H4 (cell line): ENCODE measurements at places on chromosomes 5 and 9. TPM values are rescaled to one million over a fixed set of nuclear protein-coding genes. Genes with fewer than 3 reads are reported as not detected.

- no peak for DNase-seq
Observed at GRCh38 chr9:114472765-114473446, 32.4 kb downstream of the WHRN start.

DNA sequence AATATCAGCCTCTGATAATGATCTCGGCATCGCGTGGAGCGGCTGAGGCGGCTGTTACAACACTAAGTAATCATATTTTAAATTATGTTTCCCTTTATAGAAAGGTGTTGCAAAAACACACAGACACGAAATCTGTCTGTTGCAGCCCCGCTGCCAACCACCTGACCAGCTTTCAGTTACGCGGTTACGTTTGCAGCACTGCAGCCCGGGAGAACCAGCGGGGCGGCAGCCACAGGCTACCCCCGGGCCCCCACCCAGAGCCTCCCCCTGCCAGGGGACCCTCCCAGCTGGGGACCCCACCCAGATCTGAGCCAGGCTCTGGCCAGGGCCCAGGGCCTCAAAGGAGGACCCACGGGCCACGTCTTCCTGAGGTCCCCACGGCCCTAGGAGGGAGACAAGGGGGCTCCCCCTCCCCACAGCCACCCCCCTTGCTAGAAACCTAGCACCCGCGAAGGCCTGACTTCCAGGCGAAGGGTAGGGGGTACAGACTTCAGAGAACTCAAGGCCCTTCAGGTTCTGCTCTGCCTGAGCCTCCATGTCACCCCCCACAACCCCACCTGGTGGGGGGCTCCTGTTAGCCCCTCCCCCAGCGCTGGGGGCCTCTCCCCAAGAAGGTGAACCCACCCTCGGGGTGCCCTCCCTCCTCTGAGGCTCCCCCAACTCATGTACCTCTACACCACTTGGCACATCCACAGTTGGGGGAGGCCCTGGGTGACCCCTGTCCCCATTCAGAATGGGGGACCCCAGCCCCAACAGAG, 6.0 kb downstream of the NACC2 start:
- no peak for DNase-seq

GRCh38 chr5:60196385-60197113, 303.0 kb upstream of the PDE4D start:
- DNase-seq, result peak; percentile 99

- DNase-seq, result peak; percentile 30
Observed at GRCh38 chr5:78537821-78538220, 110.8 kb downstream of the LHFPL2 start.

DNA sequence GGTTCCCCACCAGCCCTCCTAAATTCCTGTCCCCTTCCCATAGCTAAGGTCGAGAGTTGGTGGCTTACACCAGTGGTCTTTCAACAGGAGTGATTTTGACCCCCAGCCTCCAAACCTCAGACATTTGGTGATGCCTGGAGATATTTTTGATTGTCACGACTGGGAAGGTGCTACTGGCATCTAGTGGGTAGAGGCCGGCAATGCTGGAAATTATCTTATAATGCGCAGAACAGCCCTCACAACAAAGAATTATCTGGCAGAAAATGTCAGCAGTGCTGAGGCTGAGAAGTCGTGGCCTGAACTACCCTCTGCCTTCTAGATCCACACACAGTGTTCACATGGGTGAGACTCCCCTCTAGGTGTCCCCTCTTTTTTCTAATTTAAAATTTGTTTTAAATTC, 69.6 kb downstream of the IL31RA start:
- DNase-seq, result no peak

- no peak for DNase-seq
Observed at GRCh38 chr5:135156715-135157404, 122.8 kb upstream of the PITX1 start.

- no peak for DNase-seq
Observed at GRCh38 chr5:35657877-35658276, 40.2 kb downstream of the SPEF2 start.

GRCh38 chr5:10479154-10479721, 37.6 kb downstream of the ROPN1L start:
- DNase-seq, result peak; percentile 42

DNA sequence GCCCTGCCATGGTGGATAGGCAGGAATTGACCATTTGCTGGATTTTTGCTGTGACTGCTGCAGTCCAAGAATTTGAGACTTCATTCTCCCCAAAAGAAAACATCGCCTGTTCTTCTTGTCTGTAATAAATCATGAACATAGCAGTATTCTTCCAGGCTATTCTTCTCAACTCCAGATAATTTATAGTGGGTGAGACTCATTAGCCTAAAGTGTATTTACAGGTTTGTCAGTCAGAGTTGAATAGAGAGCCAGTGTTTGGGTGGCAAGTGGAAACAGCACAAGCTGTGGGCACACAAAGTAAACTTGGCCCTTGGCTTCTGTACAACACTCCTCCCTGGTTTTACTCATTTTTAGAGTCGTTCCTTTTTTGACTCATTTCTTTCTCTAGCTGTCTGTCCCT, 128.2 kb upstream of the VCAN start:
- no peak for DNase-seq

DNA sequence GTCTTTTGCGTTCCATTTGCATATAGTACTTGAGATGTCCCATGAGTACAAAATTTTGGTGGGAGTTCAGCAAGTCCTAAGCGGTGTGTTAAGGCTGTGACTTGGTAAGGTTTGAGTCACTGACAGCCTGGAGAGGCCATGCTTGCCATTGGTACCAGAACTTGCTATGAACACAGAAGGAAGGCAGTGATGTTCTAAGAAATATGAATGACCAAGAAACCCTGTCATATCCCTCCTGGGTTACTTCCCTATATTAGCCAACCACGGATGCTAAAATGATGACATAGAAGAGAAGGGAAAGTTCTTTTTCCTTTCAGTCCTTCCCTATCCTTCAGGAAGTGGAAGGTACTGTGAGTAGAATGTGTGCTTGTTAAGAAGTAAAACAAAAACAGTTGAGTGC, 136.7 kb downstream of the GCNT1 start:
- no peak for DNase-seq

GRCh38 chr9:127796852-127797370, 5.8 kb upstream of the FPGS start:
- DNase-seq, result peak; percentile 70

- no peak for DNase-seq
Observed at GRCh38 chr5:124737651-124738050, 8.8 kb downstream of the ZNF608 start.

- no peak for DNase-seq
Observed at GRCh38 chr9:118829334-118829733, 539.9 kb downstream of the BRINP1 start.

DNA sequence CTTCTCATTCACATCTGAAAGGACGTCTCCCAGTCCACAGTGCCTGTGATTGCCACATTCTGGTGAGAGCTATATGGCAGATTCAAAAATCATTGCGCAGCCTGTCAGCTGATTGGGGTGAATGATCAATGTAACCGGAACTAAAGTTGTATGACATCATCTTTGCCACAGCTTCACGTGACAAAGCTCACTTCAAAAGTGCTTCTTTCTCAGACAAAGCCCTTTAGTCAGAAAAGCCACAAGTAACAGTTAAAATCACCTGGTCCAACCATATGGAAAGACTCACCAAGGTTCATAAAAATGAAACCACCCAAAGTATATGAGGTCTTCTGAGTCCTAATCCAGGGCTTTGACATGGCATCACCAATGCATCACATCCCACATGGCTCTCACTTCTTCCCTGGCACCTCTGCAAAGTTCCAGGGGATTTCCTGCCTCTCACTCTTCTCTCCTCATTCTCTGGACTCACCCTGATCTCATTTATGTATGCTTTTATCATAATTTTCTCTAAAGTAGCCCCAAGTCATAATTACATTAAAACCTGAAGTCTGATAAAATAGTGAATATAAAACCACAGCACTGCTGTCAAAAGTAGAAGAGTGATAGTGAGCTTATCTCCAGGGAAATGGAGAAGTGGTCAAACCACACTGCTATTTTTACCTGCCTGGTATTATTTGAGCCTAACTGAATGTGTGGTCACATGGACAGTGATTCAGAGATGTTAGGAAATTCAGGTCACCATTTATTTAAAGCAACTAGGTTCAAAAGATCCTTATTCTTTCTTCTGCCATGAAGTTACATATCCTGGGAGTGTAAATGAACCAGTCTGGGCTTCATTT, 193.1 kb upstream of the PTGER4 start:
- DNase-seq, result peak; percentile 54

DNA sequence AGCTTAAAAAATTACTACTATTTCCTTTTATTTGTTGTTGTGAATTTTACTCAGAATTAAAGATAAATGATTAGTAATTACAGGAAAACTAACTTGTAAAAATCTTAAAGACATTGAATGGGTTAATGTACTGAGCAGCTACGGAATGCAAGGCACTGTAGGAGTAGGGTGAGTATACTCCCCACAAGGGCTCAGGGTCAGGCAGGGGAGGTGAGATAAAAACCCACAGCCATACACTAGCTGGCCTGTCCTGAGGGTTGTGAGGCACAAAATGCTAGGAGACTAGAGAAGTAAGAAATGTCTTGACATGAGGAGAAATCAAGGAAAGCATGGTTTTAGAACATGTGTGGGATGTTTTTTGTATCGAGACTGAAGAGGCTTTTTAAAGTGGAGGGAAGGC, 13.4 kb downstream of the ZBED3 start:
- no peak for DNase-seq

RMI1 gene
- 9.1 and 11.5 TPM in 2 replicates for total RNA-seq

PCDHB5 gene
- 1.0 and 1.2 TPM in 2 replicates for total RNA-seq

RNF183 gene
- total RNA-seq, result not detected in 2 replicates

P4HA2 gene
- total RNA-seq, result 83.5 and 85.5 TPM in 2 replicates

IL3 gene
- not detected in 2 replicates for total RNA-seq
